NCI-H1417 (cell line): ENCODE measurements at places on chromosomes 1 and 21.

DNA sequence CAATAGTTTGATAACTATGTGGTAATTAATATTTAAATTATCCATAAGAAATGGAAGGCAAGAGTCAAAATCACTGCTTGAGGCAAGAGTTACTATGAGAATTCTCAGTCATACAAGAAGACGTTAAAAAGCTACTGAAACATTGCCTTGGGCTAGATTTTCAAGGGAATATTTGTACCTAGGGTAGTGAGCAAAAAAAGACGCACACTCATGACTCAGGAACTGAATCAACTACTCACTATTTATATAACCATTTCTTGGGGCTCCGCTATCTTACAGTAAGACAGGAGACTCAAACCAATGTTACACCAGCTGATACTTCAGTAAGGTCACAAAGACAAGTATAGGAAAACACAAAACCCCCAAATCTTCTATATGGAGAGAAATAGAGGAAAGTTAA is 151.5 kb upstream of the RNPC3 start:
- no peak for DNase-seq

- no peak for DNase-seq
These were observed 454 bp downstream of the CORT start for GRCh38 chr1:10450156-10450814.

DNA sequence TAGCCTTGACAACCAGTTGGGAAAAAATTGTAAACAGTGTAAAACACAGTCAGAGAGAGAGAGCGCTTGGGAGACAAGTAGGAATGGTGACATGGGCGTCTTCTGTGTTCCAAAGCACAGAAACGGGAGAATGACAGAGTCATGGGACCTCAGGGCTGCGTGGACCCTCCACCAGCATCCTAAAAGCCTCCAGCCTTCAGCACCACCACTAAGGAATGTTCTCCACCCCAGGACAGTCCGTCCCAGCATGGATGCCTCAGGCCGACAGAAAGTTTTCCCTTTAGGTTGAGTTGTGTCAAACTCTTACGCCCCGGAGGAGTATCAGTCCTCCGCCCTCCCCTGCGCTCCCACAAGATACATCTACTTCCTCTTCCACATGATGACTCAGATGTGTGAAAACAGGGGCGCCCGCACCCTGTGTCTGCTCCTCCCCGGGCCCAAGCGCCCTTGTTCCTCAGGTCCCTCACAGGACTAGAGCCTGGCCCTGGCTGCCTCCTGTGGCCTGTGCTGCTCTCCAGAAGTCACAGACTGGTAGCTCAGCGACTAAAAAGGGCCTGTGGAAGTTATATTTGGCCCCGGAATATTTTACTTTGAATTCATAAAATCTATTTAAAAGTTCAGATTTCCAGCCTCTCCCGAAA is 63.9 kb upstream of the EFHD2 start:
- DNase-seq: no peak

GRCh38 chr1:59401581-59401980 is 104.7 kb downstream of the FGGY start:
- DNase-seq: no peak

GRCh38 chr1:30109853-30110252 is 613.5 kb downstream of the MATN1 start:
- DNase-seq: no peak
